OCI-LY7 (cell line): ENCODE measurements at places on chromosomes 11 and 22.
A peak's percentile ranks its signal among the peaks of the same experiment; 100 is the strongest.

DNA sequence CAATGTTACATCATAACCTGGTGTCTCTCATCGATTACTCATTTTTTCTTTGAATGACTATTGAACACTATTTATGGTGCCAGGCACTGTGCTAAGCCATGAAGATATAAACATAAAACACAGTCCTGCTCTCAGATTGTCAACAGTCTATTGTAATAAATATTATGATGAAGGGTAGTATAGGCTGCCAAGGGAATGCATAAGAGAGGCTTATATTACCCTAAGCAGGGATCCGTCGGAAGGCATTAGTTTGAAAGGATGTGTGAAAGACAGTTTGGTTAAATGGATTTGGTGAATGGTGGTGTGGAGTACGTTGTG, 7.2 kb upstream of the CCDC90B start:
- no peak for DNase-seq

DNA sequence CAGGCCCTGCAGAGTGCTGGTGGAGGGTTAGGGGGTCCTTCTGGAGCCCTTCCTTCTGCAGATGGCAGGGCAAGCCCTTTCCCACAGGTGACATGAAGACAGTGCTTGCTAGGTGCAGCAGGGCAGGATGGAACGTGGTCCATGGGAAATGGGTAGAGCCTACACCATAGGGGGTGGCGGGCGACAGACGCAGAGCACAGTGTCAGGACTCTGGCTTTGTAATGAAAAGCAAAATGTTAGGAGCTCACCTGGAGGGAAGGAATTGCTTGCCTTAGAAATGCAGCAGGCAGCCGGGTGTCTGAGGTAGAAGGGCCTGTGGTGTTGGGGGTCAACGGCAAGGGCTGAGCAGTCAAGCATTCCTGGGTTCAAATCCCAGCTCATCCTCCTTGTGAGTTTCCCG, 54.9 kb downstream of the ARHGAP8 start:
- no peak for DNase-seq

DNA sequence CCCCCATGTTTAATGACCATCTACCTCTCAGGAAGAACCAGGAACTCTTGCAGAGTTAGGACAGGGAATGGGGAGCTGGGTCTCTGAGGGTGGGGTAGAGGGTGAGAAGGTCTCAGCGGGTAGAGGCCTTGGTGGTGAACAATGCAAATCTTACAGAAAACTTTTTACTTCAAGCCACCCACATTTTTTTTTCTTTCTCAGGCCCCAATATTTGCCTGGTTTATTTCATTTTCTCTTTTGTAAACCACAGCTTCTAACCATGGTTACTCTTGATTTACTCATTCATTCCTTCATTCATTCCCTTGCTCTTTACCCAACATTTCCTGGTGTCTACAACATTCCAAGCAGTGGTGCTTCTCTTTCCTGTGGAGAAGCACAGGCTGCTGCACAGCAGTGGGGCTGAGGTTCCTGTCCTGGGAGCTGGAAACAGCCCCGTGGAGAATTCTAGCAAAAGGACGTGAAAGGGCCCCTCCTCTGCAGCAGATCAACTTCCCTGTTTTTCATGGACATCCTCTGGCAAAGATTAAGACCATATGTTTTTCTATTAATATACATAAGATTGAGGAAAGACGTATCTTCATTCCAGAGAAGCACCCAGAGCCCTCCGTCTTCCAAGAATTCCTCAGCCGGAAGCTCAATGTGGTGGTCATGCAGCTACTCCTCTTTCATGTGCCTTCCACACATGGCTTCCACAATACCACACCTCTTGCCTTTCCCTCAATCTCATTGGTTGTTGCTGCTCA, 224.4 kb upstream of the SESN3 start:
- DNase-seq, result no peak

- DNase-seq, result no peak
These were observed 36.2 kb upstream of the PAK1 start for GRCh38 chr11:77510095-77510494.

DNA sequence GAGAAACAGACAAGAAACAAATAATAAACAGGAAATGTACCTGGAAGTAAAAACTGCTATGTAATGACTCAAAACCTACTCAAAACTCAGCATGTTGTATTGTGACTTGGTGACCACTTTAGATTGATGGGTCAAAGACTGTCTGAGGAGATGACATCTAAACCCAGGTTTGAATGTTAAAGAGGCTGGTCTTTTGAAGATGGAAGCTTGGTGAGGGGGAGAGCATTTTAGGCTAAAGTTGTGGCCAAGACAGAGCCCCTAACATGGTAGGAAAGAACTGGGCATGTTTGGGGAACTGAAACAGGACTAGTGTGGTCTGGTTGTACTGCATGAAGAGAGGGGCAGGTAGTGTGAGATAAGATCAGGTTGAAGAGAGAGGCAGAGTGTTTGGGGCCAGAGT, 85.3 kb upstream of the MYO18B start:
- DNase-seq, result peak; percentile 70

GRCh38 chr11:126438272-126438671, 82.8 kb downstream of the ST3GAL4 start:
- no peak for DNase-seq

GRCh38 chr22:41834005-41834944, 1.4 kb downstream of the SREBF2 start:
- DNase-seq, result peak; percentile 63

DNA sequence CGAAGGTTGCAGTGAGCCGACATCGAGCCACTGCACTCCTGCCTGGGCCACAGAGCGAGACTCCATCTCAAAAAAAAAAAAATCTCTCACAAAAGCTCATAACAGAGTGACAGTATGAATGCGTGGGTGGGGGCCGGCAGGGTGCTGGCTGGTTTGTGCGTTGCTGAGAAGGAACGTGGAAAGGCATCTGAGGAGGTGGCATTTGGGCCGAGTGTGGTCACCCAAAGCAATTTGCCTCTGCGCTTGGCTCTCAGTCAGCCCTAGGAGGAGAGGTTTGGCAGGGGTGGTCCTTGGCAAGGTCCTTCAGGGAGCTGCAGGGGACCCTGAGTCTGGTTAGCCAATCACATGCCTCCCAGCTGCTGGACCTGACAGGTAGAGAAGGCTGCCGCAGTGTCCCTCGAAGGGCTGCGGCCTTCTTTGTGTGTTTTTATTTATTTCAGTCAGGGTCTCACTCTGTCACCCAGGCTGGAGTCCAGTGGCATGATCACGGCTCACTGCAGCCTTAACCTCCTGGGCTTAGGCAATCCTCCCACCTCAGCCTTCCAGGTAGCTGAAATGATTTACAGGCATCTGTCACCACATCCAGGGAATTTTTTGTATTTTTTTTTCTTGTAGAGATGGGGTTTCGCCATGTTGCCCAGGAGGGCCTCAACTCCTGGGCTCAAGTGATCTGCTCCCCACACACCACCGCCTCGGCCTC, 23.5 kb upstream of the OSBPL5 start:
- no peak for DNase-seq

DNA sequence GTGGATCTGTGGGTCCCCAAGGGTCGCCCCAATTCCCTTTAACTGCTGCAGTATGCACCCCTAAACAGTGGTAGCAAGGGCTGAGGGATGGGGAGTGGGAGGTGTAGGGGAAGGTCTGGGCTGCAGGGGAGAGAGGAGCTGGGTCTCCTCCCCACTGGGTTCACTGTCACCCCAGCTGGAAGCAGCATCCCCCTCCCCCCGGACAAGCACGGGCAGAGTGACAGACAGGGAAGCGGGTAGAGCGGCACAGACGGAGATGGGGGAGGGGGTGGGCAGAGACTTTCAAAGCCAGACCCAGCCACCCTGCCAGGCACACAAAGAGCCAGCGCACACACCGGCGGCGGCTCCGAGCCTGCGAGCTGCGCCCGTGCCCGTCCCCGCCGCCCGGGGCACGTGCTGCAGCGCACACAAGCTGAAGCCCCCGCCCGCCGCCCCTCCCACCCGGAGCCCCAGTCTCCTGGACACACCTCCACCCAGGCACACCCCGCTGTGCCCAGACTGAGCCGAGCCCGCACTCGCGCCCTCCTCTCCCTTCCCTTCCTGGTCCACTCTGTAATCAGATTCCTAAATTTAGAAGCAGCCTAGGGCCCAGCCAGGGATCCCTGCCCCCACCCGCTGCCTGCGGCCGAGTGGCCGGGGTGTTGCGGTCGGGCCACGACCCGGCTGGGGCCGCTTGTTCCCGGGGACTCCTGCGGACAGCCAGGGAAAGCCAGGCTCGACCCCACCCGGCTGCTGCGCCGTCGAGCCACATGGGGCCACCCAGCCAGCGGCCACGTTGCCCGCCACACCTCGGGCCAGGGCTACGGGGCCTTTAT, 935 bp upstream of the RCOR2 start:
- DNase-seq, result peak; percentile 48

- peak; percentile 95 for DNase-seq
These were observed at the start of gene POU2AF1 for GRCh38 chr11:111378861-111379601. Gene POU2AF1, minus strand, starts transcription at chr11:111379275. Its CDS starts 98 bp downstream, at chr11:111379177.

GRCh38 chr11:95762534-95762933, 27.0 kb downstream of the FAM76B start:
- DNase-seq, result no peak

- peak; percentile 52 for DNase-seq
These were observed 2.0 kb upstream of the LARGE1 start for GRCh38 chr22:33922349-33922681.

- no peak for DNase-seq
These were observed 788 bp downstream of the LIN7C start for GRCh38 chr11:27505781-27506180.
